ENCODE measurements at places on chromosomes 4 and X.

DNA sequence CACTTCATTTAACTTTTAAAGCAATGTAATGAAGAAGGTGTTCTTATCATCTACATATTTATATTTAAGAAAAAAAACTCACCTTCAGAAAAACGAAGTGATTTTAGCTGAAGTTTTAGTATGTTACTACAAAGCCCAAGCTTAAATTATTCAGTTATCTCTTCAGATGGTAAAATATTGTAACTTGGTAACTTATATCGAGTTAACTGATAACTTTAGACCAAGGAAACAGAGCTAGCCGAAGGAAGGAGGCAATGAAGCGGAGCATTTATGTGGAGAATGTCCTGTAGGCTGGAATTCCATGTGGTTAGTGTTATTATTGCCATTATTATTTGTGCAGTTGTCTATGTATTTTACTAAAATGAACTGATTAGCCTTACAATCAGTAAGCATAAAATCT lies 1102.1 kb upstream of the LCORL start:
- DNase-seq, result no peak

DNA sequence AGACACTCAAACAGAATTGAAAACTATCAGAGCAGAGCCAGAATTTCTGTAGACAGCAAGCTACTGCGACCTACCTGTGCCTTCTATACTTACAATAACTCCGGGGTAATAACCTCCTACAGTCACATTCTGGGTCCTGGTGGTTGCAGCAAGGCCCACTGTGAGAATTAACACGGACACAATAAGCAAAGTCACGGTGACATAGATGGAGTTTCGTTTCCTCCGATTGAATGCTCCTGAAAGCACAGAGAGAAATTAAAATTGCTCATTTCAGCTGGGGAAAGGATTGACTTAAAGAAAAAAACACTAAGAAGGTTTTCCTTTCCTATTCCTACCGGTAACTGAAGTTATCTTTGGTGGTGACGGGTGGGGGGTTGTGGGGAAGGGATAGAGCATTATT lies 7.0 kb downstream of the TMEM255A start:
- DNase-seq, result no peak

DNA sequence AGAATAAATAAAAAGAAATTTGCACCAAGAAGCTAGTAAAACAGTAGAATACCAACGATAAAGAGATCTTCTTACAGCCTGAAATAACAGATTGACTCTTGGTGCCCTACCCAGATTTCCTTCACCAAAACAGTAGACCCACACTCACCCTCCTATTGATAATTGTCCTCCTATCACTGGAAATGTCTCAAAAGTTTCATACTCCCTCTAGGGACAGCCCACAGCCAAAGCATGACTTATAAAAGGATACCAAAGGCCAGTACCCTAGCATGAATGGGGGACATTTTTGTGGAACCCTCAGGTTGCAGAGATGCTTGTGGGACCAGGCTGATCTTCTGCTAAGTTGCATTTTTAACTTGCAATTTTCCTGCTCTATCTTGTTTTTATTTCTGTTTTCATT lies 104.1 kb downstream of the INPP4B start:
- no peak for DNase-seq

- DNase-seq, result no peak
Measured at GRCh38 chr4:129514852-129515251, 418.9 kb downstream of the C4orf33 start.

- no peak for DNase-seq
Measured at GRCh38 chr4:3177905-3178304, 71.1 kb upstream of the MSANTD1 start.

GRCh38 chr4:111678479-111678878 lies 466.8 kb upstream of the FAM241A start:
- DNase-seq, result no peak

GRCh38 chr4:168150420-168151050 lies 58.2 kb downstream of the ANXA10 start:
- DNase-seq, result no peak

- DNase-seq, result no peak
Measured at GRCh38 chrX:16418650-16419049, 231.3 kb upstream of the S100G start.
